ENCODE measurements at places on chromosomes 7 and 10.

DNA sequence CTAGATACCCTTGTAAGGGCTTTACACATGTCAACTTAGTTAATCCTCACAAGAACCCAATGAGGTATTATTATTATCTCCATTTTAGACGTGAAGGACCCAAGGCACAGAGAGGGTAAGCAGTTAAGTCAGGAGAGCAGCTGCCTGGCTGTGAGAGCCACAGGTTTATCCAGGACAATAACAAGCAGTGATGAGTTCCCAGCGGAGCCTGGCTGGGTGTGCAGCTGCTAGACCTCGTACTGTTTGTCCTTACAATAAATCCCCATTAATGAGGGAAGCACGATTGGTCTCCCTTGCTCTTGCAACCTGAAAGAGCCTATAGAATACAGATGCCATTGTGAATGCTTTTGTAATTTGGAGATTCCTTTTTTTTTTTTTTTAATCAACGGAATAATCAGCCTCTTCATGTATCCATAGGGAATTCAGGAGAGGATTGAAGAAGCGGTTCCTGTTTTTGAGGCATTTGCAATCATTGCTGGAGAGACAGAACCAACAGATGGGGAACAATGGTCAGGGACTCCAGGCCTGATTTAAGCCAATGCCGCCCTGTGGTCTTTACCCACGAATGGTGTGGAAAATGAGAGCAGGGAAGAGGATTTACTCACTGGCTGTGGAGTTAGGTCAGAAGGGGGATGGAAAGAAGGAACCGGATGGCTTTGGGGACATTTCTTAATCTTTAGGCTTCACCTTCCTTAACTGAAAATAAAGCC is 12.3 kb upstream of the ASB4 start:
- DNase-seq, result no peak

GRCh38 chr7:152383341-152384234 is 52.2 kb downstream of the KMT2C start:
- peak; percentile 35 for DNase-seq

- no peak for DNase-seq
These were observed 30.9 kb upstream of the STEAP4 start for GRCh38 chr7:88337572-88337971.

GRCh38 chr7:155872678-155873369 is 60.6 kb upstream of the SHH start:
- no peak for DNase-seq

DNA sequence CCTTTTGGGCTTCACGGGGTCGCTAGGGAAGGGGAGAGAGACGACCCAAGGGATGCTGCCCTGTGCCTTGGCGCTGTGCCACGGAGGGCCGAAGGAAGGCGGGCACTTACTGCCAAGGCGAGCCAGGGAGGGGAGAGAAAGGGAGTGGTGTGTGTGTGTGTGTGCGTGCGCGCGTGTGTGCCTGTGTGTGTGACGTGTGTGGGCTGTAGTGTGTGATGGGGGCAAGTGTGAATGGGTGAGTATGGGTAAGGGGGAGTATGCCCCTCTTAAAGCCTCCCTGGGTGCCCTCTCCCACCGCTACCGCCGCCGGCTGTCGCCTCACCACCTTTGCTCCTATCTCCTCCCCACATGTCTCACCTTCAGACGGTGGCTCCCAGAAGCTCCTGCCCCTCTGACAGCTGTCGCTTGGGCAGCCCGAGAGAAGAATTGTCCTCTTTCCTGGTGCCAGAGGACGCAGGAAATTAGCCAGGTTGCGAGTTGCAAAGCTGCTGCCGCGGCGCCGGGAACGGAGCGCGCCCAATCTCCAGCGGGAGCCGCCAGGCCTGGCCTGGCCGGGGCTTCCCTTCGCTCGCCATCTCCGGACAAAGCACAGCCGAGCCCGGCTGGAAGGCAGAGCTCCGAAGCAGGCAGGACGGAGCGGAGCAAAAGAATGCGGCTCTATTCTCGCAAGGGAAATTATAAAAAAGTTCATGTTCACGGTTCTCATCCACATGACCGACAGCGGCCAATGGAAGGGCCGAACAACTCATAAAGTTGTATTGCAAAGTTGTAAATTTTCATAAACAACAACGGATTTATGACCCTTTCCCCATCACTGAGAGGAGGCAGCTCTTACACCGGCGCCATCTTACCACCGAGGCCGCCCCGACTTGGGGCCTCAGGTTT is at the start of gene HOXA3:
TSS of gene HOXA3 (minus strand) at position 653 of the 885 bp plus-strand sequence. CDS start 41,943 bp downstream, outside the sequence.
- DNase-seq, result peak; percentile 66

- DNase-seq, result no peak
These were observed 288.3 kb upstream of the MKLN1 start for GRCh38 chr7:131039355-131039762.

- DNase-seq, result no peak
These were observed 39.2 kb upstream of the CCDC6 start for GRCh38 chr10:59945590-59945989.

GRCh38 chr7:151244841-151245346 is 3.6 kb downstream of the SMARCD3 start:
- no peak for DNase-seq

DNA sequence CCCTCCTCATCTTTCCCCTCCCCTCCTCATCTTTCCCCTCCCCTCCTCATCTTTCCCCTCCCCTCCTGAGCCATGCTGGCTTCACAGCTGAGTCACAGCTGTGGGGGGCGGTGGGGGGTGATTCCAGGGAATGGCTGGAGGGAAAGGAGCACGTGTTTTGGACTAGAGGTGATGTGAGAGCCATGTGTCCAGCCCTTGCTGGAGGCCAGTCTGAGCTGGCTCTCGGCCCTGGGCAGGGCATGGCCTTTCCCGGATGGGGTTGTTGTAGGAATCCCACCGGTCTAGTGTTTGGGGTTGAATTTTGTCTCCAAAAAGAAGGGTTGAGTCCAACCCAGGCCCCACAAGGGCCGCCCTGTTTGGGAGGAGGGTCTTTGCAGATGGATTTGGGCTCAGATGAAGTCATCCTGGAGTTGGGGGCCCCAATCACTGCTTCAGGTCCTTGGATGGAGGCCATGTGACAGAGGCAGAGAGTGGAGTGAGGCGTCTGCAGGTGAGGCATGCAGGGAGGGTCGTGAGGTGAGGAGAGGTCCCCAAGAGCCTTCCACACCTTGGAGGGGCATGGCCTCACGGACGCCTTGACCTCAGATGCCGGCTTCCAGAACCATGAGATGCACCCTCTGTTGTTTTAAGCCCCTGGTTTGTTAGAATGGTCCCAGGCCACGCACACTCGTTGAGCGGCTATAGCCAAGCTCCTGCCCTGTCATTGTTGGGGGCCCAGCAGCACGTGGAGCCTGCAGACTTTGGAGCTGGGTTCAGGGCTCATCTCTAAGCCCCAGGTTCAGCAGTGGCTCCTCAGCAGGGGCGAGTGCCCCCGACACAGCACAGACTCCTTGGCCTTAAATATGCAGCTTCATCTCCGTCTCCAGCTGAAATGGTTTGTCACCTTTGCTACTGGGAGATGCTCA is 101.6 kb downstream of the DNAJB6 start:
- DNase-seq, result no peak

DNA sequence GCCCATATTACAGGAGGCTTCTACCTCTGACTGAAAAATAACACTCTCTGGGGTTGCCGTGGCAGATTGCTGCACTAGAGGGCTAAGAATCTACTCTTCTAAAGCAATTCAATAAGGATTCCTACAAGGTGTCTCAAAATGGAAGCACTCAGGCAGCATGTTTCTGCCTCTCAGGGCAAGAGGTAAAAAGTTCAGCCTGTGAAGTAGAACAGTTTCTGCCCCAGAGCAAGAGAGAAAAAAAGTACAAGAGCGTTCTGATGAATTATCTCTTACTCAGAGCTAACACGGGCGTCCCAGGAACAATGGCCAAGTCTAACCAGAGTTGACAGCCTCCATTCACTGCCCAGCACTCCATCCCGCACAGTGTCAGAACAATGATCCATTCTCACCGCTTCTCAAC is 71.3 kb upstream of the TES start:
- DNase-seq, result no peak

DNA sequence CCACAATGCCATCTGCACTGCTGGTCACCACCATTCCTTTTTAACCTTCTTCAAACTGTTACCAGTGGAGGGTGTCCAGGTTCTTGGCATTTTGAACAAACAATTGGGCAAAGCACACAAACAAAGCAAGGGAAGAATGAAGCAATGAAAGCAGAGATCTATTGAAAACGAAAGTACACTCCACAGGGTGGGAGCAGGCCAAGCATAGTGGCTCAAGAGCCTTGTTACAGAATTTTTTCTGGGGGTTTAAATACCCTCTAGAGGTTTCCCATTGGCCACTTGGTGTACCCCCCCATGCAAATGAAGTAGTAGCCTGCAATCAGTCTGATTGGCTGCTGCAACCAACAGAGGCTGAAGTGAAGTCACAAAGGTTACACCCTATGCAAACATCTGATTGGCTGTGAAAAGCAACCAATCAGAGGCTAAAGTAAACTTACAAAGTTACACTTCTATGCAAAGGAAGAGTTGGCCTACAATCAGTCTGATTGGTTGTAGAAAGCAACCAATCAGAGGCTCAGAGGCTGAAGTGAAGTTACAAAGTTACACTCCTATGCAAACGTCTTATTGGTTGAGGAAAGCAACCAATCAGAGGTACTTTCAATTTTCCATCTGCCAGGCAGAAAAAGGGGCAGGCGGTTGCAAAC is 103.2 kb upstream of the WAC start:
- no peak for DNase-seq

DNA sequence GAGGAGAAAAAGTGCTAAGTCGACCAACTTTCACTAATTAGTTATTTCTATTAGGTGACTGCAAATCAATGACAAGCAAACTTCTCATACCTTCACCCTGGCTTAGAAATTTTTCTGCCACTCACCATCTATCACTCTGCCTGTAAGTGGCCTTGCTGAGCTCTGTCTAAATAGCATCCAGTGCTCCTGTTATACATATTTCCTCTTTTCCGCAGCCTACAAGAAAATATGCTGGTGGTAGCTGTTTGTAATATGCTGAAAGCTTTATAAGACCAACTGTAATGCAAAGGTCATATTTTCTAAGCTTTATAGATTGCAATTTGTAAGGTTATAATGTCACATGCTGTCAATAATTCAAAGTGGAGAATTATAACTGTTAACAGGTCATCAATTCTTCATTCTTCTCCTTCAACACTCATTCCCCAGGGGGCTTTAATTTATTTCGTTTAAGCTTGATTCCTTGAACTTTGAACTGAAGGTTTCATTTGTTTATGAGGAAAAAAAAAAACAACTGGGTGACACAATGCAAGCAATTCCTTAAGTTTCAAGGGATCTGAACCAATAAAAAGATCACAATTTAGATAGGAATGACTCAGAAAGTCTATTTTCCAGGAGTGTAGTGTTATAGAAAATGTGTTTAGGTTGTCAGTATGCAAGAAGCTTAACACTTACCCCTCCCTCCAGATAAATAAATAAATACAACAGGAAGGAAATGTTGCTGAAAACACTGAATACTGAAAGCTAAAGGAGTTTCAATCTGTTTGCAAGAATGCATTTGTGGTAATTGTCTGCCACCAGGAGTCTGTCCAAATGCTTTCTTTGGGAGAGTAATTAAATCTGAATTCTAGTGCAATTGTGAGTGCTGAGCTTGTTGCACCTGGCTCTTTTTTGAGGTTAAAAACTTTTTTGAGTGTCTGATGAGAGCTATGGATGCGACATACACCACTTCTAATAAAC is 183.7 kb downstream of the SORCS1 start:
- DNase-seq, result no peak

DNA sequence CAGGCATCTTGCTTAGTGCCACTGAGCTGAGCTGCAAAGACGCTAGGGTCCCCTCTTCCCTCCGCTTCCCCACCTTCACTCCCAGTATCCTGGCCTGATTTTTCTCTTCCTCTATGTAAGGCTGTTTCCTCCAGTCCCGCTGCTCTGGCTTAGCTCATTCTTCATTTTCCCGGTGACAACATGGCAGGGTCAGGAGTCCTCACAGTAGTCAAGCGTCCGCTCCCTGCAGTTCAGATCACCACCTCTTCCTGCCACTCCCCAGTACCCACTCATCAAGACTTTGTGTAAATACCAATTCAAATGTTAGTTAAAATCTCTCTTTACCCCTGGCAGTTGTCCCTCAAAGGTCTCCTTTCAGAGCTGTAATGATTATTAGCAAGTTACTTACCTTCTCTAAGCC is 650.4 kb upstream of the CELF2 start:
- no peak for DNase-seq

- DNase-seq, result no peak
These were observed 16.3 kb downstream of the YAE1 start for GRCh38 chr7:39582536-39582935.

DNA sequence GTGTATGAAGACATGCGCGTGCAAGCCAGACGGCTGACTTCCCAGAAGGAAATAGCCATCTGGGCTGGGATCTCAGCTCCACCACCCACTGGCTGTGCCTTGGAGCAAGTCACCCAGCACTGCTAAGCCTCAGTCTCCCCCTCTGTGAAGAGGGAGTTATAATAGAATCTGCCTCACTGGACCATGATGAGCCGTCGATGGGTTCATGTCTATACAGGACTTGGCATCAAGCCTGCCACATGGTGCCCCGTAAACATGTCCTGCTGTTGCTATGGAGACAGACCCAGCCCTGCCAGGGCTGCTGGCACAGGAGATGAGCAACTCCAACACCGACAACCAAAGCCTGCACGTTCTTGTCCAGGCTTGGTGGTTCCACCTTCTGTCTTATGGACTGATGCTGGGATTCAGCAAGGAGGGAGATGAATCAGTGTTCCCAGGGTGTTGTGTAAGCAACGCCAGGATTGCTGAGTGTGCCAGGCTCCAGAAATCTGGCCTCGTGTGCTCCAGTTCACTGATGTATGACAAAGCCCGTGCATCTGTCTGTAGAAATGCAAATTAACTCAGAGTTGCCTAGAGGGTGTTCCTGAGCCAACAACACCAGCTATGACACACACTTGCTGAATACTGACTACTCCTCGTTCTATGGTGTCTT is 5.6 kb downstream of the GPR15LG start:
- DNase-seq, result peak; percentile 63
